ENCODE measurements at places on chromosomes 7 and 10.

GRCh38 chr10:30412901-30413300, 21.1 kb upstream of the MAP3K8 start:
- DNase-seq: no peak

- DNase-seq: peak; percentile 75
These were observed 11.2 kb downstream of the GATA3 start for GRCh38 chr10:8065651-8066050.

DNA sequence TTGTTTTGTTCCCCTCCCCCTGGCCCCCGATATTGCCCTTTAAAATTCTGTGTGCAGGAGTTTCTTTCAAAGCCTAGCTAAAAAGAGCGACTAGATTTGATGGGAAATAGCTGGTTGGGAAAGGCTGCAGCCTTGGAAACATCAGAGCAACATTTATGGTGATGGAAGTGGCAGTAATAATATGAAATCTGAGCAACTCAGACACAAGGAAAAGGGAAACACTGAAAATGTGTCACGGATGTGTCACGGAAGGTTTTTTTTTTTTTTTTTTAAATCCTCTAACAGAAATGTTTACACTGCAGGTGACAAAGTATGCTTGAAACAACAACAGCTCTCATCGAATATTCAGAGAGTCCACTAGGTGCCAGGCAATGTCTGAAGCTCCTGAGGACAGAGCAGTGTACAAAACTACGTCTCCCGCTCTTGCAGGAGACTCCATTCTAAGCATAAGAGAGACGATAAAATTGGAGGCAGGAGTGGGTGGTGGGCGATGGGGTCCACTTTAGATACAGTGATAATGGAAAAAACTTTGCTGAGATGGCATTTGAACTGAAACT, 143.0 kb downstream of the RSU1 start:
- DNase-seq: no peak

DNA sequence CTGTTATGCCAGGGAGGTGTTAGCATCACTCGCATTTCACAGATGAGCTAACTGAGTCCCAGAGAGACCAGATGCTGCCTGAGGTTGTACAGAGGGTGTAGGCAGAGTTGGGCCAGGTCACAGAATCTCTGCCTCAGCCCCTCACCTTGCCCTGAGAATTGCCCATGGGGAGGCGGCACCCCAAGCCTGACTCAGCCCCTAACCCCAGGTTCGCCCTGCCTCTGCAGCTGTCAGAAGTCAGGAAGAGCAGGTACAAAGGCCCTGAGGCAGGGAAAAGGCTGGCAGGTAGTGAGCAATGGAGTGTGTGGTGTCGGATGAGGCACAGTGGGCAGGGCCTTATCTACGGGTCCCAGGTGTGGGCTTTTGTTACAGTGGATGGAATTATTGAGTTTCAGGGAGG, 79.4 kb downstream of the MYL10 start:
- DNase-seq: no peak

DNA sequence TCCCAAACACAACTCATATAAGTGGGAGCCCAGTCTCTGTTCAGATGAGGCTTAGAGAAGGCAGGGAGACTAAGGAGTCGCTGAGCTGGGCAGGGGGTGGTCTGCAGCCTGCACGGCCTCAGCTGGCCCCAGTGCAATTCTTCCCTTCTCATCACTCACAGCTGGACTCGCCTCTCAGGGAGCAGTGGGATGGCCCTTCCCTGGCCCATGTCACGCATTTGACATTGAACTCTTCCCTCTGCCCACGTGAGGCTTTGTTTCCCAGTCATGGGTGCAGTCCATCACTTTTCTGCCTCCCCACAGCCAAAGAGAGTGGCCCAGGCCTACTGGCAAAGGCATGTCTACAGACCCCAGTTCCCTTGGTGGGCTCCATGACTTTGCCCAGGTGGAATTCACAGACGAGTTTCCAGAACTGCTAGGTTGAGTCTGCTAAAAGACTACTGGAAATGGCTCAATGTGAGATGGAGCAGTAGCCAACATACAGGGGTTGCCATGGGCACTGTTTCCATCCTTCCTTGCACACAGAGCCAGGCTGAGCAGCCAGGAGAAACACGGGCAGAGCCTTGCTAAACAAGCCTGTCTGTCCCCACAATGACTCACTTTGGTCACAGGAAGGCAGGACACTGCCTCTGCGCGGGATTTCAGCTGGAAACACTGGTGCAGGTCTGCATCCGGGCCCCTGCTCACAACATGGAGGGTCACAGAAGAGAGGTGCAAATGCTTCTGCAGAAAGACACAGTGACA, 90.1 kb downstream of the OAT start:
- no peak for DNase-seq

GRCh38 chr10:26540601-26541000, 102.5 kb downstream of the APBB1IP start:
- DNase-seq: no peak

- no peak for DNase-seq
These were observed 55.1 kb downstream of the EZH2 start for GRCh38 chr7:148828965-148829364.

DNA sequence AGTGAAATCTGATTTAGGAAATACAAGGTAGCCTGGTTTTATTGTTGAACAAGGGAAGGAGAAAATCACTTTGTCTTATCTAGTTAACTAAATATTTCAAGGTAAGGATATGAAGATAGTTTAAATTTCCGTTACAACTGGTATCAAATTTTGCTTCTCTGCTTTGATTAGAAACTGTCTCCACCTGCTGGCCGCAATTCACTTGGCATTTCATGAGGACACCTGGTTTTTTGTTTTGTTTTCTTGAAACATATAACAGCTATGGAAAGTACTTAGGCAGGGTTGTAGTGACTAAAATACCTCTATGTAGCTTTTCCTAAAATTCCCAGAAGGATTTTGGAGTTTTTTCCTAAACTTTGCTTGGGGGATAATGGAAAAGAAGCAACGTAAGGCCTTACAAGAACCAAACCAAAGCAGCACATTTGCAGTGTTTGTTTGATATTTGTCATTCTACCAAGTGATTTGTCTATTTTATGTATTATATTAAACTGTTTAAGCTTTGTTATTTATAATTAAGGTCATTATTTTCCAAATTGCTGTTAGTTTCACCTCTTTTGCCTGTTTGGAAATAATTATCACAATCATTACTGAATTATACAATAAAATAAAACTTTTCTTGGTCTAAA, 73.6 kb downstream of the AHCYL2 start:
- DNase-seq: peak; percentile 29

DNA sequence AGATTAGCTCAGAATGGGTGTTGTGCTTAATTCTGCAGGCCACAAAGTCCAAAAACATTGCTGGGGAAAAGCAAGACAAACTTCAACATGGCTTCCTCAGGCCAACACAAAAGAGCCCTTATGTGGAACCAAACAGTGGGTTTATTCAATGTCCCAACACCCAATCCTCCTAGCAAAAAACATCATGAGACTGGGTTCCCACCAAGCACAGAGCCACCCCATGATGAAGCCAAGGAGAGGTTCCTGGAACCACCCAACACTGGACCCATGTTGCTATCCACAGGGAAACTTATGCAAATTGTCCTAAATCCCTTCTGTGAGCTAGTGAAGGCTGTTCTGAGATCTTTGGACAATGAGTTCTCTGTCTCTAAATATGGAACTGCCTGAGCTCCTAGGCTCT, 24.0 kb downstream of the SLC25A13 start:
- DNase-seq: no peak

- DNase-seq: peak; percentile 77
These were observed 43.6 kb downstream of the THNSL1 start for GRCh38 chr10:25059990-25060389.

DNA sequence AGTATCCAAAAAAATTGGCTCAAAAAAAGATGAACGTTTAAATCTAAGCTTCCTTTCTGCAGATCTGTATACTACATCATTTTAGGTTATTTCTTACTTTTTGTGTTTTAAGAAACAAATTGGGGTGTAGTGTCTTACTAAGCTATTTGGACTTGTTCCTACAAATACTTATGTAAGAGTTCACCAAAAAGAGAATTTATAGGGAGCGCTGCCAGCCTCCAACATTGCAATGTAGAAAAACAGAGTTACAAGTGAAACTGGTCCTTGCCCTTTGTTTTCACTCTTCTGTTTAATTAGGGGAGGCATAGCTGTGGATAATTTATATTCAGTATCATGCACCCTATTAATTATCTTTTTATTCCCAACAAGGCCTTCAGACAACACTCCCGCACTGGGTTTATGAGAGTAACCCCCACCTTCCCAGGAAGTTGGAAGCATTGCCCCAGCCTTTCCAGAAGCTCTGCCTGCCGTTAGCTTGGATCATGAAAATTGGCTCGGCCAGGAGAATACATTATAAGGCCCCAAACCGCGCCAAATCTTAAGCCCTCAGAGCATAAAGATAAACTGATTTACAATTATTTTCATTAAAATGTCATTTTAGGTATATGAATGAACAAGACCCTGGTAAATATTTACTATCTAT, 261.8 kb upstream of the KLF6 start:
- no peak for DNase-seq

- no peak for DNase-seq
These were observed 205.2 kb downstream of the SFMBT2 start for GRCh38 chr10:7205656-7206055.

DNA sequence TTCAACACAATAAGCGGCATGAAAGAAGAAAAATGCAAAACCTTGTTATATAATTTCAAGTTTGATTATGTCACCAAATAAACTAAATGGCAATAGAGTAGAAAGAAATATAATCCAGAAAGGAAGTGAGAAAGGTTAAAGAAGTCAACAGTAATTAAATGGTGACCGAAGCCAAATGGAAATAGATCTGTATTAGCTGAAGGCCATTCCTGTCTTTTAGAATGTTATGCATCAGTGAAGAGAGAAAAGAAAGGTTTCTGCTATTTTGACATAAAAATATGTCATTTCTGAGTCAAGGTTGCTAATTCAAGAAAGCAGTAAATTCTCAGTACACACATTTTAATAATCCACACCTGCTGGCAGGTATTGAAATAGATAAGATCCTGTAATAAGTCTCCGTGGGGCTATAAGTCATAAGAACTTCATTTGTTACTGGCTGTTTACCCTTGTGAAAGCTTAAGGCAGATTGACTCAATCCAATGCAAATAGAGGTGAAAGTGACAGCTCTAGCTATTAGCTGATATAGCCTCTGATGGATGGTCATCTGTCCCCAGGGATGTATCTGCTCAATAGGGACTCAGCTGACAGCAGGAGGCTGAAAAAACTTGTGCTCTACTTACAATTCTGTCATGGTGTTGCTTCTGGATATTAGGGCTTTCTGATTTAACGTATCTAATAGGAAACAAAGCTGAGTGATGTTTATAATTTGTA, 152.1 kb downstream of the FZD1 start:
- no peak for DNase-seq

DNA sequence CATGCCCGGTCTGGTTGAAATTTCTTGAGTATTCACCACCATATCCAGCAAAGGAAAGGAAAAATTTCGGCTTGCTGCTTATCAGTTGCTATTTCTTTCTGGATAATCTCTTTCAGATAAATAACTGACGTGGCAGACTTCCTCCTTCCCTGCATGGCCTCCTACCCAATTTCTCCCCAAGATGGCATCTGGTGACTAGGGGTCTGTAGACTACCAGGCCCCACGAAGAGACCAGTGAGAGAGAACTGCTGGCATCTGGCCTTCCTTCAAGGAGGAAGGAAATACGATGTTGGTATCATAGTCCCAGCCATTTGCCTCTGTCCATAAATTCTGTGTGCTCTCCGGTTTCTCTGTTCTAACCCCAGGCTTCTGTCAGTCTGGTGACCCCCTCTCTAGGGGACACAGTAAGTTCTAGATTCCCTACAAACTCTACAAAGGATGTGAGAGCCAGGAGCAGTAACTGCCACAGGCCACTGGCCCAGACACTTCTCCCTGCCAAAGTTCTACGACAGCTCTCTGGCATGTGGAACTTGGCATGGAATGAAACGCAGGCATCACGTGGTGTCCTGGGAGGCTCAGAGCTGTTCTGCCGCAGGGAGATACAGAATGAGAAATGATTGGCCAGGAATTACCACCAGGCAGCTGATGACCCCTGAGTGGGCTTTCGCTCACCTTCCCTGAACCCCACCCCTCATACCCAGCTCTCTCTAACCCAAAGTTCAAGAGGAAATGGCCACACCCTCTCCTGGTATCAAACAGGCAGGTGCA, 30.0 kb upstream of the MSRB2 start:
- peak; percentile 37 for DNase-seq

DNA sequence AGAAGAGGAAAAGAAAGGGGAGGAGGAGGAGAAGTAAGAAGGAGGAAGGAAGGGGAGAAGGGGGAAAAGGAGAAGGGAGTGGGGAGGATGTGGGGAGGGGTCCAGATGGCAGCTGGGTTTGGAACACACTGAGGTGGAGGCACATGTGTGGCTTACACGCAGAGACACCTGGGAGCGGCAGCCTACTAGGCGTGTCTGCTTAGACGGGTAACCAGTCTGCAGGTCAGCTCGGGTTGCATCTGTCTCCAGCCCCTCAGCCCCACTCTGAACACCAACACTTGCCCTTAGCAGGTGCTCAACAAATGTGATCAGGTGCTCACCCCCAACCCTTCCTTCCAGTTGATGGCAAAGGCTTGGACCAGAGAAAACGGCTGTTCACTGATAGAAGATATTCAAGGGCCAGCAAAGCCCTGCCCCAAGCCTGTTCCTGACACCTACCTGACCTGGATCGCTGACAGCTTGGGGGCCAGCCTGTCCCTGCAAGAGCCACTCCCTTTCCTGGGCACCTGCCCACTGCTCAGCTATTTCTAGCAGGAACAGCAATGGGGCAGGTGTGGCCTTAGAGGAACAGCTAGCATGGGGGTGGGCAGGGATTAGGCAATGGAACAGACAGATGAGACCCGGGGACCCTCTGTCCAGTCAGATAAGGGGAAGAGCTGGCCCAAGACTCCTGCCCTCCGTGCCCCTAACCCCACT, 70.5 kb downstream of the SH3PXD2A start:
- DNase-seq: no peak

DNA sequence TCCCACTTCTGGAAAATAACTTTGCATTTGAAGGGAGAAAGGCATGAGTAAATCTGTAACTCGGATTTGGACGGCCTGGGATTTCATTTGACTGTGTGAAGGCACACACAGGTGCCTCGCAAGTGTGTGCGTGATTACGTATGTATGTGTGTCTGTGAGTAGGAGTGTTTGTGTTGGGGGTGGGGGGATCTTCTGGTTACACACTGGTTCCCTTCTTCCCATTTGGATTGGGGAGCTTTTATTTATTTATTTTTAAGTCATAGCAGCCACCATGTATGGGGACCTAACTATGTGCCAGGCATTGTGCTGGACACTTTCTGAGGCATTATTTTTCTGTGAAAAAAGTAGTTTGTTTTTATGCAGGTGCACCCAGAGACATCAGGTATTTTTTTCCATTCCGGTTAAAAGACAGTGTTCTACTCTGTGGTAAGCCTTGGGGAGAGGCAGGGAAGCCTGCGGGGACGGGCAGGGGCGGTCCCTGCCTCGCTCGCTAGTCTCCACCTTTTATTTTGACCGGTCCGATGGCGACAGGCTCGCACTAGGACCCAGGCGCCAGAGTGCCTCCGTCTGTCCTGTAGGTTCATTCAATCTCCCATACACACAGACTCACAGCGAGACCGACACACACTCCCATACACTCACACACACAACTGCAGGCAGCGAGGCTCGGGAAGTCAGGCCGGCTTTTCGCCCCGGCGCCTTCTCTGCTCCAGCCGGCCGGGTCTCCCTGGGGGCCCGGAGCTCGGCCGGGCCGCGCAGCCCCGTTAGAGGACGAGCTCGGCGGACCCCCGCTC, at the start of gene MXI1:
Gene MXI1, plus strand, starts transcription at position 595 of the 794 bp plus-strand sequence. CDS start 204 bp downstream, outside the sequence.
- peak; percentile 71 for DNase-seq
